Activated T-helper 1 cell treated with Interleukin-2 at 50 U/mL for 16 hours (primary cell): ENCODE measurements at places on chromosomes 4 and X.

DNA sequence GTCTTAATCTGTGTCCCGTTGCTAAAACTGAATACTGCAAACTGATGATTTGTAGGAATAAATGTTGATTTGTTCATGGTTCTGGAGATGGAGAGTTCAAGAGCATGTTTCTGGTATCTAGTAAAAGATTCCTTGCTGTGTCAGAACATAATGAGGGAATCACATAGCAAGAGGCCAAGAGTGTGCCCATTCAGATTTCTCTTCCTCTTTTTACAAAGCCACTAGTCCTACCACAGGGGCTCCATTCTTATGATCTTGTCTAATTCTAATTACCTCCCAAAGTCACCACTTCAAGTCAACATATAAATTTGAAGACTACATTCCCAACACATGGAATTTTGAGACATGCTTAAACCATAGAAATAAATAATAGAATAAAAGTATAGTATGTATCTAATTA is 608.8 kb upstream of the EPHA5 start:
- no peak for DNase-seq

GRCh38 chr4:6188687-6189305 is 11.6 kb downstream of the JAKMIP1 start:
- no peak for DNase-seq

DNA sequence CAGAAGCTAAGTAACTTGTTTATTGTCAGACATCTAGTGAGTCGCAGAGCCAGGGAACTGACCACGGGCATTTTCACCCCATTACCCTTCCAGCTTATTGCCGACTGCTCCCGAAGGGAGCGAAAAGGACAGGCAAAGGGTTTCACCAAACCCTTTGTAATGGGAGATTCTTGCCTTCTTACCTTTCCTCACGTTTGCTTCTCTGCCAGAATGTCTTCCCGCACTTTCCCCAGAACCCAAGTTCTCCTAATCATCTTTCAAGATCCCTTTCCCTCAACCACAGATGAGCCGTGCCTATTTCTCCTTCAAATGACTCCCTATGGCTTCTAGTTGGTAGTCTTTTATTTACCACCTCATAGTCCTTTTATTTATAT is 520 bp upstream of the SRP72 start:
- no peak for DNase-seq

DNA sequence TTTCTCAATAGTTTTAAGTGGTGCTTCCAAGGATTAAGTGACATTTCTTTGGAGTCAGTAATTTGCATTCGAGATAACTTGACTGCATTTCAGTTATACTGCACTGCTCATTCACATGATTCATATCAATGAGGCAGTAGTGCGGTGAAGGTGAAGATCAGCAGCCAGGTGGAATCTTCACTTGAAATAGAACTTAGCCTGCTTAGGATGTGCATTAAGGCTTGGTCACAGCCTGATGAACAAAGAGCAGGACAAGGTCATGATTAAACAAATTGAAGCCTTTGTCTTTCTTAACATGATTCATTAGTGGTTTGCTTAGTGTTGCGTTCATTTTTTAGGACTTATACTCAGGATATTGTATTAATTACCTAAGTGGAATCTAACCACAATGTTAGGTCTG is 212.1 kb upstream of the GALNTL6 start:
- no peak for DNase-seq

GRCh38 chr4:8870647-8871416 is 807 bp downstream of the HMX1 start:
- DNase-seq: no peak

- no peak for DNase-seq
These were observed 90.2 kb downstream of the SHOX start for GRCh38 chrX:720825-721224.

- DNase-seq: no peak
These were observed 105.8 kb upstream of the CBR4 start for GRCh38 chr4:169115897-169116254.

DNA sequence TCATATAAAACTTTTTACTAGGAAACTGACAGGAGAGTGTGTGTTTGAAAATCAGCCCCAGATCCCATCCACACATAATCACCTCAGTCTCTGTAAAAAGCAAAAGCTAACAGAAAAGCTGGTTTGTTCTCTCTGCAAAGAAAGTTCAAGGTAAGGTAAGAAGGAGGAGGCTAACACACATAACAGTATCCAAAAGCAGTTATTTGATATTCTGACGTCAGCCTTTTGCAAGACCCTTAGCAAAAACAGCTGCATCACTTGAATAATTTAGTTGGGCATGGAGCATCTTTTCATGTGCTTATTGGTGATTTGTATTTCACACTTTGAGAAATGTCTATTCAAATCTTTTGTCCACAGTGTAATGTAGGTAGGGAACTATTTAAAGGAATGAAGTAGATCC is 5.5 kb downstream of the TCEAL9 start:
- DNase-seq: no peak

DNA sequence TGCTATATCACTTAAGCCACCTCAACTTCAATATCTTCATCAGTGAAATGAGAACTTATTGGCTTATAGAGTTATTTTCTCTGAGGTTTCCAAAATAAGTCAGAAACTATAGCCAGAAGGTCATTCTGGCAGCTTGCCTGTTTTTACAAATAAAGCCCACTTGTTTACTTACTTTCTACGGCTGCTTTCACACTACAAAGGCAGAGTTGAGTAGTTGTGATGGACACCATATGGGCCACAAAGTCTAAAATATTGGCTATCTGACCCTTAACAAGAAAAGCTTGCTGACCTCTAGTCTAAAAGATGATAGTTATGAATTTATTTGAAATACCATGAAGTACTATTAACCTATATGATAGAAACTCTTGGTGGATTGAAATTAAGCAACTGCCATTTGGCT is 67.3 kb upstream of the ATOH1 start:
- DNase-seq: no peak

DNA sequence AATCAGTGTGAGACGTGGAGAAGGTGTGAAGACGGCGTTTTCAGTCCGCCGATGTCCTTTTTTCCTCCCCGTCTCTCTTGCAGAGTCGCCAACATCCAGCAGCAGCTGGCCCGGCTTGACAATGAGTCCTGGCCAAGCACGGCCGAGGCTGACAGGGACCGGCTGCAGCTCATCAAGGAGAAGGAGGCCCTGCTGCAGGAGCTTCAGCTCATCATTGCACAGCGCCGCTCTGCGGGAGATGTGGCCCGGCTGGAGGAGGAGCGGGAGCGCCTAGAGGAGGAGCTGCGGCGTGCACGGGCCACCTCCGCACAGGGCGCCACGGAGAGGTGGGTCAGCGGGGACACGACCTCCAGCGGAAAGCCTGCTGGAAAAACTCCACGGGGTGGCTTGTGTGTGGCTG is 47.1 kb upstream of the CLCN4 start:
- no peak for DNase-seq

DNA sequence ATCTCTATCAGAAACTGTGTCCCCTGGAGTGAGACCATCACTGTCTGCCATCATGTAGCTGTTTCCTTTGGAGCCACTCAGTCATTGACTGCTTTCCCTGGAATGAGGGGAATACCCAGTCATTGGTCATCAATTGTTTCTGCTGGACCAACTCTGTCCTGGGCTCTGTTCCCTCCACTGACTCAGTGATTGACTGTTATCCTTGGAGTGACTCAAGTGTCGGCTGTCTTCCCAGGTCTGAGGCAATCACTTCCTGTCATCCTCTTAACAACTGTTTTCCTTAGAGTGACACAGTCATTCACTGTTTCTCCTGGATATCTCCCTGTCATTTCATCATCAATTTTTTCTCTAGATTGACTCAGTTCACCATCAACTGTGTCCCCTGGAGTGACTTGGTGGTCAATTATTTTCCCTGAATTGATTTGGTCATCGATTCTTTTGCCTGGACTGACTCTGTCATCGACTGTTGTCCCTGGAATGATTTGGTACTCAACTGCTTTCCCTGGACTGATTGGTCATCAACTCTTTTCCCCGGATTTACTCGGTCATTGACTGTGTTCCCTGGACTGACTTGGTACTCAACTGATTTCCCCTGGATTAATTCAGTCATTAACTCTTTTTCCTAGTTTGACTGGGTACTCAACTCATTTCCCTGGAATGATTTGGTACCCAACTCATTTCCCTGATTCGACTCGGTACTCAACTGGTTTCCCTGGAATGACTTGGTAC is 327.9 kb upstream of the VCX start:
- no peak for DNase-seq

- DNase-seq: no peak
These were observed 93.6 kb downstream of the HHIP start for GRCh38 chr4:144739511-144740033.

DNA sequence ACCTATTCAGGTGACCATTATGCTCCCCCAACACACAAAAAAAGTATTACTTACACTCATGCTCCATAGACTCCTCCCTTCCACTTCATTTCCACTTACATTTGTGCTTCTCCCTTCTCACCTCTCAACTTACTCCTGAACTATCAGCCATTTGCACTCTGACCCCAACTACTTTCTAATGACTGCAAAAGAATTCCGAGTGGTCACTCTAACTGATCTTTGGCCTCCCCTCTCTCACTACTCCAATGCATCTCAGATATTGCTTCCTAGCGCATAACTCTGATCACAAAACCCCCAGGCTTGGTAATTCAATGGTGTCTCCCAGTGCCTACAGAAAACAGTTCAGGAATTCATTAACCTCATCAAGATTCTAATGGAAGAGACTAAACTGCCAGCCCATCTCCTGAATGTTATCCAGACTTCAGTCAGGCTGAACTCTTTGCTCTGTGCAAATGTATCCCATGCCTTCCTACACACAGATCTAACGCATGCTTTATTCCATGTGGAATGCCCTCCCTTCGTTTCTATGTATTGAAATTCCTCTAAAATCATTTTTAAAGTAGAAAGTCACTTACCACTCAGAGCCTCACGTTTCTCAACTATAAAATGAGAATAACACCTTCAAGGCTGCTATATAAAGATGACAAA is 61.1 kb downstream of the FRYL start:
- DNase-seq: no peak

GRCh38 chr4:129394635-129395034 is 298.7 kb downstream of the C4orf33 start:
- DNase-seq: no peak

GRCh38 chr4:104533156-104533555 is 38.5 kb upstream of the CXXC4 start:
- DNase-seq: no peak
